ENCODE measurements at places on chromosomes 11 and 22.

GRCh38 chr11:86116386-86116726 lies 47.5 kb upstream of the PICALM start:
- peak; percentile 49 for DNase-seq

DNA sequence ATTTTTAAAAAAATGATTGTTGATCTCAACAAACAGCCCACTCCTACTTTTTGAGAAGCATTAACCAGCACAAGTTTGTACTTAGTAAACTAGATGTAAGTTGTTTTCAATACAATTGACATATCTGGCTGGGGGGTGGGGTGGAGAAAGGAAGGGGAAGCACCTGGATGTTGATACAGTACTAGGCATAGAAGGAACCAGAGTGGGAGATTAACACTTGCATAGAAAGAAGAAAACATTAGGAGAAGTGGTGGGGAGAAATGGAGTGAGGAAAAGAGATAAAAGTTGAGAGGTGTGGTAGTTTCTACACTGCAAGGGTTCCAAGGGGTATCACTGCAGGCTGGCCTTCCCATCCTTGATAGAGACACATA lies 10.6 kb upstream of the GAB2 start:
- no peak for DNase-seq

DNA sequence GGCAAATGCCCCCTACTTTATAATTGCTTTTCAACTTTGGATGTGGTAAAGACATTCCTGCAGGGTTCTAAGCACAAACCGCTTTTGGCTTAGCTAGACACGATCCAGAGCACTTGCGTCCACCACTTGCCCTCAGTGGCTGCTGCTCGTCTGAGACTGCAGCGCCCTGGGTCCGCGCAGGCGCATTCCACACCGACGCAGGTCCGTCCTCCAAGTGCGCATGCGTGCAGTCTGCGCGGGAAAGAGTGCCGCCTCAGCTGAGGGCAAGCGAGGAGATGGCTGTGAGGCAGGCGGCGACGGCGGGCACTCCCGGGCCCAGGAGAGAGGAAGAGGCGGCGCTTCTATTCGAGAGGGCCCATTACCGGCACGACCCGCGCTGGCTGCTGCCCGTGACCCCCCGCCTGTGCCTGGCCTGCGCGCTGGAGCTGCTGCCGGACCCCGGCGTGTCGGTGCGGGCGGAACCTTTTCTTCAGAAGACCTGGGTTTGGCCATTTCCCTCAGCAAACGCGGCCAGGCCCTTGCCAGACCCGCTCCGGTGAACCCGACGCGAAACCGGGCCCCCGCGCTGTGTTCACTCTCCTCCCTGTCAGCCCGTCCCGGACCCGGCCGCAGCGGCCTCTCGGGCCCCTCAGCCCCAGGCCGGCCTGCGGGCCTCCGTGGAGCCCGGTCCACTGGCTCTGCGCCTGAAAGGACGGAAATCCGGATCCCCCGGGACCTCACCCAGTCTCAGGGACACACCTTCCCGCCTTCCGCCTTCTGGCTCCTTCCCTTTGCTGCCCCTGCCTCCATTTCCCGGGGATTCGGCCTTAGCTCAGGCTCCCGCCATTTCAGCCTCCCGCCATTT lies at the start of gene MEI1:
Gene MEI1, plus strand, starts transcription at position 240 of the 844 bp plus-strand sequence. Its CDS starts 36 bp downstream, at position 276.
- DNase-seq, result no peak

DNA sequence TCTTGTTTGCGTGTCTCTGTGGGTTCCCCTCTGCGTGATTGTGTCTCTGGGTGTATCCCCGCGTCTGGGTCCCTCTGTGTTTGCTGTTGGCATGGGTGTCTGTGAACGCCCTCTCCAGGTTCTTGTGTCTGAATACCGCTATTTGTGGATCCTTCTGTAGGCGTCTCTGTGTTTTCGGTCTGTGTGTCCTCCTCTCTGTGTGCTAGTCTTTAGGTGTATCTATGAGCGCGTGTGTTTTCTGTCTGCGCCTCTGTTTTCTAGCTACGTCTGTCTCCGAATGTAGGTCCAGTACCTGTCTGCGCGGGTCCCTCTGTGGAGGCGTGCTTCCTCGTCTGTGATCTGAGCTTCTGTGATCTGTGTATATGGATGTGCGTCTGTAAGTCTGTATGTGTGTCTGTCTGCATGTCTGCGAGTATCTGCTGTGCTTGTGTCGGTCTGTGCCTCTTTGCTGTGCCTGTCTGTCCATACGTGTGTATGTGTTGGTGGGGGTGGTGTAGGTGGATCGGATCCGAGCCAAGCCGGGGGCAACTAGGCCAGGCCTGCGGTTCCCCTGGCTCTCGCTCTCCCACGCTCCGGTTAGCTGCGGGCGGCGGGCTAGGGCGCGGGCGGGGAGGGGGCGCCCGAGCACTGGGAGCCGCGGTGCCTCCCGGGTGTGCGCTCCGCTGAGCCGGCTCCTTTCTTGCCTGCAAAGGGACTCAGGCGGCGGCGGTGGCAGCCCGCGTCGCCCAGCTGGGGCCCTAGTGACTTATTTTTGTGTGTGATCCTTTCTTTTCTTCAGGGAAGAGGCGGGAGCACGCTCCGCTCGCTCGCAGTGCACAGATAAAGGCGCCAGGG lies 105.3 kb upstream of the E2F8 start:
- no peak for DNase-seq

DNA sequence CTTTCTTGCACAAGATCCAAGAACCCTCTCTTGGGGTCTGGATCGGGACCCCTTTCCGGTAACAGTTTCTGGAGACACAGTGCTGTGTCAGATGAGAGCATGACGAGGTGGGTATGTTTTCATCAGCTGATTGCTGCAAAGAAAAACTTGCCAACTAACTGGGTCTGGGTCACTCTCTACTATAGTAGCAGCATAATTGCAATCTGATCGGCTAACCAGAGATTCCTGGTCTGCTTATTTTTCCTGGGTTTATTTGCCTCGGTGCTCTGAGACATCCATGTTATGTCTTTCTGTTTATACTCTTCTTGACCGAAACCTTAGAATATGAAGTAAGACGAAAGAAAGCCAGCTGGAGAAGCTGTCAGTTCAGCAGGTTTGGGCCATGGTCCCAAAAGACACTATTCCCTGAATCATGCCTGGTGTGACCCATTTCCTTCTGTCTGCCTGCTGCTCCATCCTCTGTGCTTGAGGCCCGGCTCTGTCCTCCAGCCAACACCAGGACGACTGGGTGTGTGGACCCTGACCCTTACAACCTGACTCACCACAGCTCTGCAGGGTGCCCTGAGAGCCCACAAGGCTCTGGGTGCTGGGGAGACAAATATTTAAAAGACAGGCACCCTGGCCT lies 24.1 kb upstream of the CLMP start:
- DNase-seq, result no peak

DNA sequence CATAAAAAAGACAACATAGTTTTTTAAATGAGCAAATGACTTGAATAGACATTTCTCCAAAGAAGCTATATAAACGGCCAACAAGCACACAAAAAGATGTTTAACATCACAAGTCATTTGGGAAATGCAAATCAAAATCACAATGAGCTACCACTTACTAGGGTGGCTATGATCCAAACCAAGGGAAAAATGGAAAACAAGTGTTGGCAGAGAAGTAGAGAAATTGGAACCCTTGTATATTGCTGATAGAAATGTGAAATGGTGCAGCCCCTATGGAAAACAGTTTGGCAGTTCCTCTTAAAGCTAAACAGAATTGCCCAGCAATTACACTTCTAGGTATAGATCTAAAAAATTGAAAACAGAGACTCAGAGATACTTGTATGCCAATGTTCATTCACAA lies 29.0 kb downstream of the PAMR1 start:
- DNase-seq, result no peak

GRCh38 chr11:1017269-1018005 lies 19.1 kb downstream of the MUC6 start:
- DNase-seq, result no peak

- peak; percentile 41 for DNase-seq
These were observed 635 bp downstream of the PRR5 start for GRCh38 chr22:44702479-44703198.

DNA sequence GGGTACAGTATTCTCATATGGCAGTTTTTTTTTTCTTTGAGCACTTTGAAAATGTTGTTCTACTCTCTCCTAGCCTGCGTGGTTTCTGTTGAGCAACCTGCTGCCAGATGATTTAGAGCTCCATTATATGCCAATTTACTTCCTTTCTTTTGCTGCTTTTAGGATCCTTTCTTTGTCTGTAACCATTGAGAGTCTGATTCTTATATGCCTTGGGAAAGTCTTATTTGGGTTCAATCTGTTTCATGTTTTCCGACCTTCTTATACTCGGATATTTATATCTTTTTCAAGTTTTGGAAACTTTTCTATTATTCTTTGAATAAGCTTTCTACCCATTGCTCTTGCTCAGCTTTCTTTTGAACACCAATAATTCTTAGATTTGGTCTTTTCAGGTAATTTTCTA lies 138.1 kb upstream of the RAG2 start:
- DNase-seq, result no peak

GRCh38 chr11:45484326-45484883 lies 181.0 kb downstream of the CHST1 start:
- no peak for DNase-seq

- DNase-seq, result no peak
These were observed 6.4 kb downstream of the PLA2G3 start for GRCh38 chr22:31133911-31134310.

GRCh38 chr11:132101881-132102280 lies 731.5 kb downstream of the NTM start:
- no peak for DNase-seq

GRCh38 chr11:78202733-78203167 lies 14.0 kb downstream of the USP35 start:
- DNase-seq, result no peak

- DNase-seq, result no peak
These were observed 1676.0 kb upstream of the RAG2 start for GRCh38 chr11:38274031-38274430.

DNA sequence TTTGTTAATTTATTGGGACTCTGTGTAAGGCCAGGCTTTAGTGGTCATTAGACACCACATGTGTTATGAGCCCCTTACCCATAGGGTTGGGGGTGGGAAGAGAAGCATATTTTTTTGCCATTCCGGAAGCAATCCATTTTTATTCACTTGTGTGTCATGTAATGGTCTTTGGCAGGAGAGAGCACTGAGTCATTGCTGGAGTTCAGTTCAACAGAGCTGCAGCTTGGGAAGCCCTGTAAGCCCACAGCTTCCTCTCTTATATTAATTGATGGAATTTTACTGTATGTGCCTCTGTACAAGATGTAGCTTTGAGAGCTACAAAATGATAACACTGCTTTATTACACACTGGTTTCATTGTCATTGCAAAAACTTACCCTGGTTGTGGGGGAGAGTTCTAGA lies 177.3 kb upstream of the SORL1-AS1 start:
- DNase-seq, result peak; percentile 41

GRCh38 chr11:44555031-44555800 lies 10.2 kb upstream of the CD82 start:
- DNase-seq, result no peak

GRCh38 chr11:16895306-16895705 lies 118.9 kb downstream of the PLEKHA7 start:
- DNase-seq, result no peak

- DNase-seq, result no peak
These were observed 286.7 kb downstream of the MN1 start for GRCh38 chr22:27514601-27515523.

GRCh38 chr22:23837911-23838680 lies 710 bp downstream of the DERL3 start:
- no peak for DNase-seq

DNA sequence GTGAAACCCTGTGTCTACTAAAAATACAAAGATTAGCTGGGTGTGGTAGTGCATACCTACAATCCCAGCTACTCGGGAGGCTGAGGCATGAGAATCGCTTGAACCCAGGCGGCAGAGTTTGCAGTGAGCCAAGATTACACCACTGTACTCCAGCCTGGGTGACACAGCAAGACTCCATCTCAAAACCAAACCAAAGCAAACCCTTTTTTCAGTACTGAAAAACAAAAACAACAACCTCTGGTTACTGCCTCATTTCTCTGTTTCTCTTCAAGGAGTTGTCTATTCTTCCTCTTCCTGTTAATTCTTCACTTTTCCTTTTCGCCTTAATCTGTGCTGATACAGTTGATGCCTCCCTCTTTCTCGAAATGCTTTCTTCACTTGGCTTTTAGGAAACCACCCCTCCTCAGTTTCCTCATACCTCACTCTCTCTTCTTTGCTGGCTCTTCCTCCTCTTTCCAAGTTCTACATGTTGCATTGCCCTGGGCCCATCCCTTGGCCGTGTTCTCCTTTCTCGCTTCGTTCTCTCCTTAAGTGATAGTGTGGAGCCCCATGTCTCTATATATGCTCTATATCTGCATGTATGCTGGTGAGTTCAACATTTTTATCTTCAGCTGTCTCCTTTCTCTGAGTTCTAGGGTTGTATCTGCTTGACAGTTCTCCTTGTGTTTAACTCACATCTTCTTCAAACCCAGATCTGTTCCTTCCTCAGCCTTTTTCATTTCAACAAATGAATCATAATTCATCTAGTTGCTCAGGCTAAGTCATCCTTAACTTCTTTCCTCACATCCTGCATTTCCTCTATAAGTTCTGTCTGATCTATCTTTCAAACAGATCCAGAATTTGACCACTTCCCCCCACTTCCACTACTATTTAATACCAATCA lies 37.1 kb downstream of the NUCB2 start:
- no peak for DNase-seq

DNA sequence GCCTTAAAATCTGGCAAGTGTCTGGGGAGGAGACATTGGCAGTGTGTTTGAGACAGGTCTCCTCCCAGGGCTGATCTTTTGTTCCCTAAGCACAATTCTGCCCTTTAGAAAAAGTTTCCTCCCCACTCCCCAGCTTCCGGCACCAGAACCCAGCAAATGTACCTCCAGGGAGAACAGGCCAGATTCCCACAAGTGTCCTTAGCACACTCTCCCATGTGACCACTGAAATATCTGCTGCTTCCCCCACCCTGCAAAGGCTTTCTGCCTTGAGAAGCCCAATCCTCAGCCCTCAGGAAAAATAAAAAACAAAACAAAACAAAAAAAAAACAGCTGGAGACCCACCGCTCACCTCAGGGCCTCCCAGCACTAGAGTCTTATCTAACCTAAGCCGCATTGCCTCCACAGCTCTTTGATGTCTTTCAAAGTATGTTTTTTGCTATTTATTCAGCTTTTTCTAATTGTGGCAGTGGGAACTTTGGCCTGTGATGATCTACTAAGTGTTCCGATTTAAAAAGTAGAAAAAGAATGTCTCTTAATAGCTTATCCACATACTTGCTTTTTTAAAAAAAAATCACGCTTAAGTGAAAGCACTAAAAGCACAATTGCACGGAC lies 29.0 kb upstream of the FBLN1 start:
- DNase-seq, result no peak

GRCh38 chr11:103397369-103397768 lies 288.1 kb downstream of the DYNC2H1 start:
- no peak for DNase-seq

GRCh38 chr11:63837739-63838138 lies 1.2 kb upstream of the MARK2 start:
- no peak for DNase-seq

GRCh38 chr22:38203090-38203810 lies 1.5 kb downstream of the MAFF start:
- DNase-seq, result no peak

- DNase-seq, result peak; percentile 30
These were observed 25.1 kb downstream of the ADAMTS8 start for GRCh38 chr11:130403271-130403804.
